Breast epithelium (tissue), 4 donors: ENCODE measurements at places on chromosomes 6 and 20. TPM values are rescaled to one million over a fixed set of nuclear protein-coding genes. Genes with fewer than 3 reads are reported as not detected.

DNA sequence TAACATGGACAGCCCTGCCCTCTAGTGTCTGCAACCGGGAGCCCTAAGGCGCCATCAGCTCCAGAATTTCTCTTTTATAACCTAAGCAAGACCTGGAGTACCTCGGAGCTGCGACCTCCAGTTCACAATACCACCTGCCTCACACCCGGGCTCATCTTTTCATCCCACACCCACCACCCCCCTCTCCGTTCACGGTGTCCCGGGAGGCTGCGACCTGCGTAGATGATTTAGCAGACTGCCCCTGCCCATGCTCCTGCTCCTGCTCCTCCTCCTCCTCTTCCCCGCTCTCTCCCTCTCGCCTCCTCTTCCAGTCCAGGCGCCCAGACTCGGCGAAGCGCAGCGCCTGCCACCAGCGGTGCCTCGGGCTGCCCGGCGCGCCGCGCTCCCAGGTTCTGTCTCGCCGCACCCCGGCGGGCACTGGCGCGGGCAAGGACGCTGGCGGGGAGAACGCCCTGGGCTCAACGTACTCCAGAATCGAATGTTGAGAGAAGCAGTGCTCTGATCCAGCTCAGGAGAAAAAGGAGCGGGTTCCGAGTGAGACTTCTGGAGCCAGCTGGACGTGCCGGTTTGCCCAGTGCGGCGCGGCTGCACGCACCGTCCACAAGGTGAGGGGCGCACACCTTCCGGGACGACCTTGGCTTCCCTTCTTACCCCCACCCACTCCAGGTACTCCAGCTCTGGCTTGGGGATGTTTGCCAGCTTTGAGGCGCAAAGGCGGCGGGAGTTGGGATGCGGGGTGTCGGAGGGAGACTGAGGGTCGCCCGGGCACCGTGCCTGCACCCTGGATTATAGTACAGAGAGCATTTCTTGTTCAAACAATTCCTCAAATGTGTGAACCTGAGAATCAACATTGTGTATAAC lies at the start of gene HTR1E:
Gene HTR1E, plus strand, starts transcription at position 310 of the 861 bp plus-strand sequence. CDS start 77,807 bp downstream, outside the sequence.
- DNase-seq = peak; percentile 15

PRR18 gene
- not detected for total RNA-seq

KCNK16 gene
- total RNA-seq = not detected

KIFC1 gene
- 2.0 TPM for total RNA-seq

GRCh38 chr6:165956874-165957273 lies 210.8 kb downstream of the TBXT start:
- no peak for DNase-seq

DNA sequence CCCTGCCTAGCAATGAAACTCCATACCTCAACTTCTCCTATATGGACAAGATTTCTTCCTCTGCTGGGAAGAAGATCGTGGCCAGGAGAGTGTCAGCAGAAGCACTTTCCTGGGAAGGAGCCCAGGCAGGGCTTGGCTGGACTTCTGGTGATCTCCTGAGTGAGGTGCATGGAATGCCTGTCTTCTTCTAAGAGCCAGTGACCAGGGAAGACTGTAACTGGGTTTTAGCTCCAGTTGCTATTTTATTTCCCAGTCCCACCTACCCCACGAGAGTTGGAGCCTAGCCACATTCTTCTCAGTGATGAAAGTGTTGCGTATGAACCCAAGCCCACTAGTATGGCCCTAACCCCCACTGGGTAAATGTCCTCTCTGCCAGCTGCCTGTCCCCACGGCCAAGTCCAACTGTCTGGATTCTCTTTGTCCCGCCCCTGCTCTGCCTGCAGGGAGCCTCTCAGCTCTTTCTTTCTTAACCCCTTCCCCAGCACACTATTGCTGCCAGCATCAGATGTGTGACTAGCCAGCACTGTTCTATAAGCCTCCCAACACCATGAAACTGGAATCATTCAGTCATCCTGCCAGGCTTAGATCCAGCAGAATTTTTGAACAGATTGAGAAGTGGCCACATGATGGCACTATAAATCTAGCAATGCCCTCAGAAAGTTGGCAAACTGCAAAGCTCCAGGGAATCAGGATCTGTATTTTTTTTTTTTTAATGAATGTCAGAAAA lies 69.8 kb upstream of the FAM184A start:
- DNase-seq = no peak

TMEM170B gene
- total RNA-seq = 4.9 TPM

- DNase-seq = no peak
Measured at GRCh38 chr6:47519279-47519678, 41.7 kb downstream of the CD2AP start.

DNA sequence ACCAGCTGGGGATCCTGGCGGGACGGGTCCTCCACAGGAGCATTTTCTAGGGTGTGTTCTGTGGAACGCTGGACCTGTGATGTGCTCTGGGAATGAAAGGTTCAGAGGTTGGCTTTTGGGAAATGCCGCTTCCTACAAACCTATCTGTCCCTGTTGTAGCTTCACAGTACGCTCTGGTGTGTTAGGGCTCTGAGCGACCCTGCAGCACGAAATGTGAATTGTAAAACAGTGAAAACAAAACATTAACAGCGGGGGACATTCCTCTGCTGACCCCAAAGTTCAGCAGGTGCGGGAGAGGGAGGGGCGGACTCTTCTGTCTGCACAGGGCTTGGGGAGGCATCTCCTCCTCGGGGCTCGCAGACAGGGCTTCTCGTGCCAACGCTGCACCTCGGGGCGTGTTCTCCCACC lies 155.9 kb downstream of the NRN1 start:
- DNase-seq = no peak

- no peak for DNase-seq
Measured at GRCh38 chr6:37783025-37783855, 36.3 kb upstream of the ZFAND3 start.

- DNase-seq = no peak
Measured at GRCh38 chr6:84685983-84686584, 78.3 kb downstream of the TBX18 start.

- DNase-seq = no peak
Measured at GRCh38 chr6:100665041-100665380, 200.3 kb upstream of the SIM1 start.
